ENCODE measurements at places on chromosomes 11 and 22.

DNA sequence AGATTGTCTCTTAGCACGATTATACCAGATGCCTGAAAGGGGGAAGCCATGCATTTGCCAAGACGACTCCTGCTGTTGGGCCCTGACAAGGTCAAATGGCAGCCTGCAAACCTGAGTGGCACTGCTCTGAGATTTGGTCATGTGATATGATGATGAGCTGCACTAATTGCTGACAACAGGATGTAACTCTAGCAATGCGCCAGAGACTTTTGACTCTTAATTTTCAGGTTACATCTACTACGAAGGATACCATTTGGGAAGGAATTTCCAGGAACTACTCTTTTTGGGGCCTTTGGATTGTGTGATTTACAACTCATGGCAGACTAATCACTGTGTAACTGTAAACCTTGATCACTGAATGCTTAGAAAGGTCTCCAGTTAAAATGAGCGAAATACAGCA lies 13.1 kb downstream of the TREH start:
- DNase-seq: no peak

DNA sequence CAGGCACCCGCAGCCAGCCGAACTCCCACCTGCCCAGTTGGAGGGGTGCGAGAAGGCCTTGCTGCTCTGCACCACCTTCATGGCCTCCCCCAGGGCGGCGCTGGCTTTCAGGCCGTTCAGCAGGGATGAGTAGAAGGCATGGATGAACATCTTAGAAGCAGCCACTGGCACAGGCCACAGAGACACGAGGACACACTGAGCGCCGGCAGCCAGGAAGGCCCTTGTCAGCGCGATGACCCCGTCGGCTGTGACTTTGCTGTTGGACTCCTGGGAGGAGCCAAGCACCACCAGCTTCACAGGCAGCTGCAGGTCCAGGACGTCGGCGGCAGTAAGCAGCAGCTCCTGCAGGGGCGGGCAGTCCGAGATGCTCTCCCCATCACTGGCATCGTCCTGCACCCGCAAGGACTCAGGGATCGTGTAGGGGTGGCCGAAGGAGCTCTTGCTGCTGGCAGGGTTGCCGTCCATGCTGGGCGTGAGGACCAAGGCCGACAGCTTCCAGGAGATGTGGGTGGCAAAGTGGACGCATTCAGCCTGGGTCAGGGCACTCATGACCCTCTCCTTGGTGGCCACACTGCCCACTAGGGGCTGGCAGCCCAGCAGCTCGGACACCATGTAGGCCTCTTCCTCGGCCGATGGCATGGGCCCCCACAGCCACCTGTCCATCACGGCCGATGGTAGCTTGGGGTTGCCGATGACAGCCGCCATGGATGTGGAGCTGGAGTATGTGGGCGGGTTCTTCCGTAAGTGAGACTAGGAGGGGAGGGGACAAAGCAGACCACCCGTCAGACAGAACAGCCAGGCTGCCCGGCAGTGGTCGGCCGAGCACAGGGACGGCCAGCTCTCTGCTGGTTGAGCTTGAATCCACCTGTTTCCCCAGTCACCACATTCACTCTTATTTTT lies 79.7 kb upstream of the PITPNB start:
- no peak for DNase-seq

DNA sequence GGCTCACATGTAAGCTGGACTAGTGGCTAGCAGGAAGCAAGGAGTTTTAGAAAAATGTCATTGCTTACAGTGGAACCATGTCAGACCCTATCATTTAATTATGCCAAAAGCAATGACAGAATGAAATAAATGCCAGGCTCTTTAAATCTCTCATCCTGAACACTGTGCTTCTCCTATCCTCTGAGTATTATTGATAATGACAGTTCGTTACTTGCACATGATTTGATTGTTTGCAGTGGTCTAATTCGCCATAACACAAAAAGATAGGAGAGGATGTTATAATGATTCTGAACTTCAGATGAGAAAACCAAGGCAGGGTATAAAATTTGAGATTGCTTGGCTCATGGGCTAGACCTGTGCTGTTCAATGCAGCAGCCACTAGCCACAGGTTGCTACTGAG lies 68.2 kb downstream of the FLI1 start:
- no peak for DNase-seq

GRCh38 chr11:124070915-124071622 lies 29.9 kb upstream of the OR10G7 start:
- DNase-seq: peak; percentile 38

DNA sequence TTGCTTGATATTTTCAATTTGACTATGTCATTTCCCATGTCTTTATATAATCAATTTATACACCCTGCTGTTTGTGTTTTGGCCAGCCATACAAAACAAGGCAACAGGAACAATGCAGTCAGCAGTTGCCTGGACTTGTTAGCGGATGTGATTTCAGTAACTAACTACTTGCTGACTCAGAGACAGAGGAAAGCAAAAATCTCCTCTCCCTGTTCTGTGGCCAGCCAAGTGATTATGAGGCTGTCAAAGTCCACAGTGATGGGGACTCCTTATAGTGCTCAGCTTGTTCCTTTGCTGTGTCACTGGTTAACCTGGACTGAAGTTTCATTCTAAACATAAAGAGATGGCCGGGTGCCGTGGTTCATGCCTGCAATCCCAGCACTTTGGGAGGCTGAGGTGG lies 32.6 kb upstream of the APLP2 start:
- no peak for DNase-seq

DNA sequence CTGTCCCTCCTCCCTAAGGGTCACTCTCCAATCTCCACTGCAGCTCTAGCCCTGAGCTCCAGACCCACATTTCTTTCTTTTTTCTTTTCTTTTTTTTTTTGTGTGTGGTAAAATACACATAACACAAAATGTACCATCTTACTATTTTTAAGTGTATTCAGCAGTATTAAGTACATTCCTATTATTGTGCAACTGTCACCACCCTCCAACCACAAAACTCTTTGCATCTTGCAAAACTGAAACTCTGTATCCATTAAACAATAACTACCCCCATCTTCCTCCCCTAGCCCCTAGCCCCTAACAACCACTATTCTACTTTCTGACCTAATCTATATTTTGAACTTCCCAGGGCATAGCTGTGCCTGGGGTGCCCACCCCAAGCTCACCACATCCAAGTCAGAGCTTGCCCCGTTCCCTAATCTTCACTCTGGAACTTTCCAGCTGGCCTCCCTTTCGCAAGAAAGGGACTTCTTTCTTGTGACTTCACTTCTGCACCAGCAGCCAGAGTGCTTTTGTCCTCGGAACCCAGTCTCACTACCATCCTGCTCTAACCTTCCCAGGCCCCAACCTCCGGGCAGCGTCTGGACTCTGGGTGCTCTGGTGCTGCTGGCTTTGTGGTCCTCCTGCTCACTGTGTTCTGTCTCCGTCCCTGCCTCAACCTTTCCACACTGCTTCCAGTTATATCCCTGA lies 30.7 kb downstream of the PARVG start:
- no peak for DNase-seq

DNA sequence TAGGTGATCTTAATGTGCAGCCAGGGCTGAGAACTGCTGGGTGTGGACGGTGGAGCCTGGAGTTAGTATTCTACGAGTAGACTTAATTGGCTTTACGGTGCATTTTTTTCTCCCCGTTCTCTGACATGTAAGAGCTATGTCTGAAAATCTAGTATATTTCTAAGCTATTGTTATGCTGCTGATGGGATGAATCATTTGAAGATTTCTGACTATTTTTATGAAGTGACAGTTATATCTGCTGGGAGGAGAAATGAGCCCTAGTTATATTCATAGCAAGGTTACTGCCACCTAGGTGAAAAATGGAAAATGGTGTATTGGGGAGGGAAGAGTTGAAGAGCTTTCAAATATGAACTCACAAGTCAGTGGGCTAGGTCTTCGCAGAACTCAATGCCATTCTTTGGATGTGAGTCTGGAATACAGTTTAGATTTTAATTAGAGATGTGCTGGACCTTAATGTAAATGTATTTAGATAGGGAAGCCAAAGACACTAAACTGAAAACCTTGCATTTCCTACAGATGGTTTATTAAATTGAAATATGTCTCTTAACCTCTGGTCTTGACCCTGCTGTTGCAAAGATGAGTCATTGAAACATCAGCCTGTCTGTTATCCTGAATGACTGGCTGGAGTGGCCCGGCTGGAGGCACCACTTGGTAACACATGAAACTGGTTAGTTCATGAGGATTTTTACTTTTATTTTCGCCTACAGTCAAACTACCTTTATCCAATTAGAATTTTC lies 293.7 kb downstream of the DDX10 start:
- no peak for DNase-seq

DNA sequence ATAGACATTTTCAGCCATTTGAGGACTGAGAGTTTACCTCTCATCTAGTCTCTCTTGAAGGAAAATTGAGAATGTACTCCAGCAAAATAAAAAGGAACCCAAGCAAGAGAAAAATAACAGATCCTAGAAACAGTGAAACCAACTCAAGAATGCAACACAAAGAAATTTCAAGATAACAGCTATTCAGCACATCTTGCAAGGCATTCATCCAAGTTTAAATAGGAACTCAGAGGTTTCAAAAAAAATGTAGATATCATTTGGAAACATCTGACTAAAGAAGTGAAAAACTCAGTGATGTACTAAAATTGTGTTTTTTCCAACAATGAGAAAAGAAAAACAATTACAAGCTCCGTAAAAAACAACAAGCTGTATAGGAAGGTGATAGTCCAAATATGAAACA lies 76.4 kb downstream of the TMEM135 start:
- no peak for DNase-seq

- no peak for DNase-seq
Measured at GRCh38 chr11:132858223-132858622, 674.1 kb downstream of the OPCML start.

DNA sequence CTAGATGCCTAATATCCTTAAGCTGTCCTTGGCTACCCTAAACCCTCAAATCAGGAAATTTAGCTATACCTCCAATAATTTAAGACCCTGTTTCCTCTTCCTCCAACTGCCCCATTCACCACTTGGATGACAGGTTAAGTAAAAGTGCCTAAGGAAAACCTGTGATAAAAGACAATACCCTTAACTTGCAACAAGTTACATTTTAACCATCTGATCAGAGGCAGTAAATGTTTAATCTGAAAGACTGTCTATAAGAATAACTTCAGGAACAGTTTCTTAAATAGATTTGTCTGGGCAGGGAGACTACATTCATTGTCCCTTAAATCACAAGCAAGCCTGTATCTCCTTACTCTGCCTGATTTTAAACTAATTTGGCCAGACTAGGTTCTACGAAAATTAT lies 129.1 kb downstream of the APOL5 start:
- no peak for DNase-seq

DNA sequence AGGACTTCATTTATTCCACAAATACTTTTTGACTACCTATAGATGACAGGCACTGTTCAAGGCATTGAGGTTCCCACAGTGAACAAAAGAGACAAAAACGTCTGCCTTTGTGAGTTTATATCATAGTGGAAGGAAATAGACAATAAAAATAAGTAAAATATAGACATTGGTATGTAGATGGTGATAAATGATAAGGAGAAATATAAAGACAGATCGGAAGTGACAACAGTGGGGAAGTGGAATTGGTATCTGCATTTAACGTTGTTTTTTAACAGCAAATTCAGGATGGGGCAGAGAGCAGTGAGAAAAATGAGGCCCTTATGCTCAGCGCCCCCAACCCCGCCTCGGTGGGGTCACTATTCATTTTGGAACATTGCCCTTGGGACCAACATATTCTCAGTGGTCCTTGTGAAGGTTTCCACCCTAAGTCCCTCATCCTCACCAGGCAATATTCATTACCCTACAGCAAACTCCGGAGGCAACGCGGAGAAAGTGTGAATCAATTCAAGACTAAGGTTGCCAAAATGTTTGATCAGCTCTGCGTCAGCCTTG lies 627 bp upstream of the PEX26 start:
- DNase-seq: no peak

GRCh38 chr11:76796511-76797198 lies 13.5 kb downstream of the TSKU start:
- no peak for DNase-seq

GRCh38 chr22:26295563-26296126 lies 126.4 kb downstream of the SEZ6L start:
- DNase-seq: no peak

DNA sequence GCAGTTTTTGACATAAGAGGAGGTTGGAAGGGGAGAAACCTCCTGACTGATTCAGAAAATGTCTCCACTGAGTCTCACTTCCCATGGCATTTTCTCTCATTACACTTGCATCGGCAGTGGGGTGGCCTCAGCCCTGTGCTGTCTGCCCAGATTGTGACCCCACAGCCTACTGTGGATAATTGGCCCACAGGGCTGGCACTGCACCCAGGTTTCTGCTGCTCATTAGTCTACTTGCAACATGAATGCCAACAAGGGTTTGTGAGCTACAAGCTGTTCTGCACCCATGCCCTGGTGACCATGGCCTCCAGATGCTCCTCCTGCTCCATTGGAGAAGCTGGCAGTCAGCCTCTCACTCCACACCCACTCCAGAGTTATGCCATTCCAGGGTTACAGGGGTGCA lies 296.0 kb downstream of the CTTN start:
- DNase-seq: no peak

GRCh38 chr11:103729617-103730016 lies 306.8 kb upstream of the DDI1 start:
- DNase-seq: no peak

DNA sequence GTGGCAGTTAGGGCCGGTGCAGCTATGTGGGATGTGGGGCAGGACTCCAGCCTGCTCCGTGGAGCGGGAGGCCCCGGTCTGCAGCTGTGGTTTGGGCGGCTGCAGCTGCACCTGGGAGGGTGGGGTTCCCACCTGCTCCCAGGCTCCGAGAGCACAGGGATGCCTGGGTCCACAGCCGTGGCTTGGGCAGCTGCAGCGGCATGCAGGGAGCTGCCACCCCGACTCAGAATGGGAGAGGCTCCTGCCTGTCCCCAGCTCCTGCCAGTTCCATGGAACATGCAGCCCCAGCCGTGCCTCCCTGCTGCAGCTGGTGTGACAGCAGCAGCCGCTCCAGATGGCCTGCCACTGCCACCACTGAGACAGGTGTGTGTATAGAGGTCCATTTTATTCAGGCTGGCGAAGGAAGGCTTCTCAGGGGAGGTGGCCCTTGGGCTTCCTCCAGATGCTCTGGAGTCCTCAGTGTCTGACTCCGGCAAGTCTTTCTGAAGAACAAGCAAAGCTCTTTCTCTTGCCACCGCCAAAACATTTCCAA lies 21.8 kb upstream of the UPK3A start:
- DNase-seq: no peak

DNA sequence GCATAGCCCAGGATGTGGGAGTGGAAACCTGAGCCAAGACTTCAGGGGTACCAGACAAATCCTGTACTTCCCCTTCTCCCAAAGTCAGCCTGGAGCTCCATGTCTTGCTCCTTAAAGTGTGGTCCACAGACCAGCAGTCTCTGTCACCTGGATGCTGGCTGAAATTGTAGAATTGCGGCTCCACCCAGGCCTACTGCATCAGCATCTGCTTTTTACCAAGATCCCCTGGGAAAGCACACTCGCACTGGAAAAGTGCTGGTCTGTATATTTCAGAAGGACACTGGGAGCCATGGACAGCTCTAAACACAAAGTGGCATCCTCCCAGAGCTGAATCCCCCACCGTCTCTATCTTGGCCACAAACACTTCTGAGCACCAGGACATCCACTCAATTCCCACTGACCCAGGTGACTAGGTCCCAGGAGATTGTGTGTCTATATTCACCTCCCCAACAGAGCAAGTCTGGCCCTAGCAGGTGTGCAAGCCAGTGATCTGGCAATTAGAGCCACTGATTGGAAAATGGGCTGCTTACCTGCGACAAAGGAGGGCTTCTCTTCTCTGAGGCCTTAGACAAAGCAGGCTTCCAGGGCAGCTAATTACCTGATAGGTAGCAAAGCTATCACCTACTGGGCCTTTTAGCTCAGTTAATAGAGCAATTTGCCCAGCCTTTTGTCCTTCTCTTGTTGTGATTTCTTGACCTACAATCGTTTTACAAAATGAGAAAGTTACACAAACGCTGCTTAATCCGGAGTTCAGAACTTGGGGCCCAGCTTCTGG lies 443.3 kb downstream of the MN1 start:
- no peak for DNase-seq
